GM23248 (cell line): ENCODE measurements at places on chromosomes 6 and 20. TPM values are rescaled to one million over a fixed set of nuclear protein-coding genes. Genes with fewer than 3 reads are reported as not detected.

Gene DZANK1
- polyA plus RNA-seq = 1.6 TPM in 2 replicates

DNA sequence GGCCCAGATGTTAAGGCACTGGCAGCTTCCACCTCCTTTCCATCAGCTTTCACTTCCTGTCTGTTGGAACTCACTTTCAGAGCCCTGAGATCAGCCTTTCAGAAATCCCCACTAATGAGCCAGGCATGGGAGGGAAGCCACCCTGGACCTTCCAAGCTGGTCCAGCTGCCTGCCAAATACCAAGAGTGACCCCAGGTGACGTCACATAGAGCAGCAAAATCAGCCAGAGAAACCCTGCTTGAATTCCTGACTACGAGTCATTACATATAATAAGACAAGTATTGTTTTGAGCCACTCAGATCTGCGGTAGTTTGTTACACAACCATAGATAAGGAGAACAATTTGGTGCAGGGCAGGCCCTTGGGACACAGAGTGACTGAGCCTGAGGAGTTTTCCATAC, 556.0 kb upstream of the JAG1 start:
- H3K27me3 ChIP-seq = no peaks in the 10 kb centered on the region
- DNase-seq = peak; percentile 96
- H3K4me1 ChIP-seq = peaks cover 16% of the 10 kb centered on the region
- H3K4me3 ChIP-seq = peak overlapping the region; percentile 24
- no peaks in the 10 kb centered on the region for H3K36me3 ChIP-seq
- H3K27ac ChIP-seq = peak overlapping the region; percentile 59

DNA sequence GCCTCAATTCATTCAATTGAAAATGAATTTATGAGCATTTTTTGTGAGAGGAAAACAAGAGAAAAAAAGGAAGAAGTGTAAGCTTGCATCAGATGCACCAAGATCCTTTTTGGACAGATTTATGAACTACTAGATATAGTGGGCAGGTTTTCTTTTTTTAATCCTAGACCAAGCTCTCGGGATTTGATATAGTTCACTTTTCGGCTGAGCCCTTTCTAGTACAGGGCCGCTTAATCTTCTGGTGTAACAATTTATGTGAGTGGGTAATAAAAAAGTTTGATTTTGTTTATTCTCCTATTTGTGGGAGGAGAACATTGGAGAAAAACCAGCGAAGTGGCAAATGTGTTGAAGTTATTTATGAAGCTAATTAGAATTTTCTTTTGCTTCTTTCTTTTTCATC, 538.0 kb downstream of the UTRN start:
- H3K4me3 ChIP-seq = no peak overlapping the region
- no peak for DNase-seq
- H3K4me1 ChIP-seq = peaks cover 7% of the 10 kb centered on the region; the same call in 1 of the 2 replicates
- no peaks in the 10 kb centered on the region for H3K27me3 ChIP-seq
- H3K36me3 ChIP-seq = peaks cover 23% of the 10 kb centered on the region

Gene BMP6
- polyA plus RNA-seq = 1.3 and 2.0 TPM in 2 replicates

Gene PNPLA1
- not detected in 2 replicates for polyA plus RNA-seq

Gene LAMA4
- polyA plus RNA-seq = 331 and 339 TPM in 2 replicates
